ENCODE measurements at places on chromosomes 12 and 14. TPM values are rescaled to one million over a fixed set of nuclear protein-coding genes. Genes with fewer than 3 reads are reported as not detected.

DNA sequence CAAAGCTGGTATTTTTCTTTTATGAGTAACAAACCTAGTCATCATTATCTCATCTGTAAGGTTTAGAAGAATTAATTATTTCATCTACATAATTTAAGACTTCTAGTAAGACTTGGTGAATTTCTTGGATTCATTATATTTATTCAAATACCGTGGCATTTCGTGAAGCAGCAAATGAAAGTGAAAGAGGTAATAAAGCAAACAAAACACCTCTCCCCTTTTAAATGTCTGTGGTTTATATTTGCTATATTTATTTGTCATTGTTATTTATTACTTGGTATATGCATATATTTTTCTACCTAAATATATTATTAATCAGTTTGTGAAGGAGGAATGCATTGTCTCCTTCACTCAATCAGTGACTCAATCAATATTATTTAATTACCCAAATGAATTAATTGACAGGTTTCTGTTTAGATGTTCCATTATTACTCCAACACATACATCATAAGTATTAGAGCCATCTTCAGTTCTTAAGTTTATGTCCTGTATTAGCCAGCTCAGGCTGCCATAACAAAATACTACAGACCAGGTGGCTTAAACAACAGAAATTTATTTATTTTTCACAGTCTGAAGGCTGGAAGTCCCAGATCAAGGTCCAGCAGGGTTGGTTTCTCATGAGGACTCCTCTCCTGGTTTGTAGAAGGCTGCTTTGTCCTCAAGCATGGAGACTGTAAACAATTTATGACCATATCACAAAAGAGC is 6.6 kb downstream of the CFAP54 start:
- no peak for ATAC-seq

DNA sequence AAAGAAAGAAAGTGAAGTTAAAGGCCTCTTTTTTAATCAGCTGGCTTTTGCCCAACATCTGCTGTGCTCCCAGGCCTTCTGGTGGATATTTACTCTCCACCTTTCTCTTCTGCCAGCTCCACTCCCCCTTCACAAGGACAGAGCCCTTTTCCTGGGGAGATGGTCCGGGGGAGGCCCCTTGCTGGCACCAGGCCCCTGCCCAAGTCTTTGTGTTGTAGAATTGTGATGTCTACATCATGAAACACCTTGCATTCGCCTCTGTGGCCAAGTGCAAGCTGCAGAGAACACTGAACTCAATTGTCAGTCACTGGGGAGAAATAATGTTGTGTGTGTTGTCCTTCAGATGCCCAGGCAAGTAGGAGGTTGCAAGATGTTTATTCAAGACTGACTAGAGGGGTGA is 150.3 kb downstream of the DPF3 start:
- ATAC-seq = no peak

DNA sequence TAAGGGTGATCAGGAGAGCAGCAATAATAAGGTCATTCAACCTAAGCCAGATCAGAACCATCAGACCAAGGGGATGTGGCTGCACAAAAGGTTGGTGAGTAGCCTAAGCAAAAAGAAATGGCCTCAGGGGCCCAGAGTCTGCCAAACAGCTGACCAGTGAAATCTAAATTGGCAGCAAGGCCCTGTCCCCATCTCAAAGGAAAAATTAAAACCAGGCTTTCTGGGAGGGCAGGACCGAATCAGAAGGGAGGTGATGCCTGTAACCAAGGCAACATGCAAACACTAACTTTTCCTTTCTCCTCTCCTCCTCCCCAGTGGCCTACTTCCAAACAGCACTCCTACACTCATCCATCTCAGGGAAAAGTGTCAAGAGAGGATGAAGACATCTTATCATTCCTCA is 256.4 kb downstream of the NUAK1 start:
- ATAC-seq = no peak

GRCh38 chr14:61559641-61560201 is 135.6 kb upstream of the HIF1A start:
- no peak for ATAC-seq

DNA sequence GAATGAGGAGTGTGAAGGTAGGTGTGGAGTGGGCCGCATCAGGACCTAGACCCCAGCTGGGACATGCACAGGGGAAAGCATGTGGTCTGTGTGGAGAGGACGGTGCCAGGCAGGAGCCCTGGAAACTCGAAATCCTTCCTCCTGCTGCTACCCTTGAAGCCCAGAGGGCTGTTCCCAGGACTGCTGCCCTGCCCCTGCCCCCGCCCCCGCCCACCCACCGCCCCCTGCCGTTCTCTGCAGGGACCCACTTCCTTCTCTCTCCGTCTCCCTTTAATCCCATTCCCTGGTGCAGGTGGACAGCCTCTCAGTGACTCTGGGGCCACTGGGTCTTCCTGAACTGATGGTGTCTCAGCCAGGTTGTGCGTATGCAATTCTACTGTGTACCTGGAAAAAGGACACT is 8.0 kb downstream of the ITFG2 start:
- ATAC-seq = no peak

GRCh38 chr12:76942267-76942666 is 63.4 kb upstream of the CSRP2 start:
- no peak for ATAC-seq

EML5 gene
- 1.4 TPM for total RNA-seq

KRT77 gene
- not detected for total RNA-seq

Measured in esophagus mucosa (tissue), 1 donor.